ENCODE measurements at places on chromosomes 11 and 22.

GRCh38 chr11:1853376-1854131 is 670 bp downstream of the LSP1 start:
- DNase-seq, result peak; percentile 65

DNA sequence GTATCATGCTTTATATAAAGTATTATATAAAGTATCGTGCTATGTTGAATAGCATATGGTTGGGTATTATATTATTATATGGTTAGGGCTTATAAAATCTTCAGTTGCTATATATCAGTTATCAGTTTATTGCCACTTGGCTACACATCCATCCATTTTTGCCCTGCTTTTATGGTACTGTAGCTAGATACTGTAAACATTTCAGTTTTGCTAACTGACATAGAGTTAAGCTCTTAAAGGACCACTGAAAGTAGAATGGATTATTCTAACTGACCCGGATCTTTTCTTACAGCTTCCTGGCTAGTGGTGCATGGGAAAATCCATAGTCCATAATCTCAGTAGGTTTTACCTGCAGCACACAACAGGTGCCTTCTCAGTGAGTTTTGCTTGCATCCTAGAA is 405.3 kb upstream of the LUZP2 start:
- no peak for DNase-seq

DNA sequence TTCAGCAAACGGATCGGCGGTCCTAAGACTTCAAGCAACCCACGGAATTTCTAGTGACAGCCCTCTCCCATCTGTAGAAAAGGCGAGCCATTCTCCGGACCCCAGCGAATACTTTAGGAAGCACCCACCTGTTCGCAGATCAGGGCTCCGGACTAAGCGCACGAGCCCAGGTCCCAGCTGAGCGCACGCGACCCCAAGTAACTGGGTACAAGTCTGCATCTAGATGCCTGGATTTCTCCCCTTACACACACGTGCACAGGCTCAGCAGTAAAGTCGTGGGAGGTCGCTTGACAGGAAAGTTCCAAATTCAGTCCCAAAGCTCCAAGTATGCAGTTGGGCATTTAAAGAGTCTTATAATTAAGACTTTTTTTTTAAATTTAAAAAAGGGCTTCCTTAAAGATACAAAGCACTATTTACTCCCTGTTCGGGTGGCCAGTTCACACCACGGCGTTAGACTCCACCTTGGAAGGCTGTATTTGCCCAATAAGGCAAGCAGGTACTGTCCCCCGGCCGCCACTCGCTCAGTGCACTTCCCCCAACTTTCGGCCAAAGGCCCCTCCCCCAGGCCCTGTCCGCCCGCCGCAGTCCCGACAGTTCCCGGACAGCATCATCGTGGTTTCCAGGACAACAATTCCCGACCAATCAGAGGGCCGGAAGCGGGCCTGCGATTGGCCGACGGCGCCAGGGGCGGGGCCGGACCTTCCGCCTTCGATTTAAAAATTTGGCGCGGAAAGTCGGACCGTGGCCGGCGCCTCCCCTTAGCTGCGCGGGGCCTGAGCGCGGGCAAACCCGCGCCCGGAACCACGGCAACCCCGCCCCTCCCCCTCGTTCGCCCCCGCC is at the start of gene E2F8:
TSS of gene E2F8 (minus strand) at position 526 of the 840 bp plus-strand sequence. CDS start 824 bp downstream, outside the sequence.
- DNase-seq, result peak; percentile 88

- DNase-seq, result no peak
Observed at GRCh38 chr22:39705386-39705785, 134.8 kb downstream of the CACNA1I start.

DNA sequence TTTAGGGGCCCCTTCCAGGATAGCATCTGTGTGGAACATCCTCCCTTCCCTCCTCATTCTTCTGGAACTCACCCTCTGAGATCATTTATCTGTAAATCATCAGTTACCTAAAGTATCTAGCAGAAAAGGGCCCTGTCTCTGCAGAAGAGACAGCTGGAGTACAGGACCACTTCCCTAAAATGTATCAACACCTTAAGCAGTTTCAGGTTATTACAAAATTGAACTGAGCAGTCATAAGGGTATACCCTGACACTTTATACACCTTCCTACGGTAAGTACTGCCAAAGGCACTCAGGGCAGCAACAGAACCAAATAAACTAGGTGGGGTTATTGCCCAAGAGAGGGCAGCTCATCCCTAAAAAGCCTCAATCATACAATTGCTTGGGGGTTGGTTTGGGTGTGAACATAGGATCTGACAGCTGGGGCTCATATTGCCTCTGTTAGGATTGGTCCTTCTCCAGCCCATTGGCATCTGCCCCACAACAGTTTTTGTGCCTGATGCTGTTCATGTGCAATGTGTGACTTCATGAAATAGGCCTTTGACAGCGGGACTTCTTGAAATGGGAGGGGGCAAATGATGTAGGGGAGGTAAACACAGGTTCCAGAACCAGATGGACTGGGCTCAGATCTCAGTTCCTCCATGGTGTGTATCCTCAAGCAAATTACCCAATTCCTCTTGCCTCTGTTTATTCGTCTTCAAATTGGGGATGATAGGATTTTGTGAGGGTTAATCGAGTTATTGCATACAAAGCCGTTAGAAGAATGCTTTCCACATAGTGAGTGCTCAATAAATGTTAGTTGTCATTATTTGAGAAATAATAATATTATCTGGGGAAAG is 2.9 kb downstream of the POU2AF3 start:
- no peak for DNase-seq

DNA sequence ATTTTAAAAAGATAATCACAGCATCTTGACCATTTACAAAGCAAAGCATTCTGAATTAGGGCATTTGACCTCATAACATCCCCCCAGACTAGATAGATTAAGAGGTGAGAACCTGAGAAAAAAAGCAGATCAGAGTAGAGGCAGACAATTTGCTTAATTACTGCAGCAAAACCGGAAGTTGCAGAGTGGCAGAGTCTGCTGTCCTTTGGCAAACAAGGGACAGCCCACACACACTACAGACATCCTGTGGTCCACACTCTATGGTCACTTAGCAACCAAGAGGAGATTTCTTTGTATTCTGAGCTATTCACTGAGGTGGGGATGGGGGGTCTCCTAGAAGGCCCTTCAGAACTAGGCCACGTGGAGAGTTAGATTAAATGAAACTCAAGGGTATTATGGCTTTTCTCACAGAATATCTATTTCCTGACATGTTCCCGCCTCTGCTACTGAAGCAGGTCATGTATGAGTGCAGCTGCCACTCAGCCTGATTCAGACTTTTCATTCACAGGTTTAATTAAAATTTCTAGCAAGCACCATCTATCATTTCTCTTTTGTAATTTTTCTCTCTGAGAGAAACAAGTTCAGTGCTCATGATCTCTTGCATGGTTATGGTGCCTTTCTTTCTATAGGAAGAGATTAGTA is 48.5 kb downstream of the SVIP start:
- DNase-seq, result no peak

DNA sequence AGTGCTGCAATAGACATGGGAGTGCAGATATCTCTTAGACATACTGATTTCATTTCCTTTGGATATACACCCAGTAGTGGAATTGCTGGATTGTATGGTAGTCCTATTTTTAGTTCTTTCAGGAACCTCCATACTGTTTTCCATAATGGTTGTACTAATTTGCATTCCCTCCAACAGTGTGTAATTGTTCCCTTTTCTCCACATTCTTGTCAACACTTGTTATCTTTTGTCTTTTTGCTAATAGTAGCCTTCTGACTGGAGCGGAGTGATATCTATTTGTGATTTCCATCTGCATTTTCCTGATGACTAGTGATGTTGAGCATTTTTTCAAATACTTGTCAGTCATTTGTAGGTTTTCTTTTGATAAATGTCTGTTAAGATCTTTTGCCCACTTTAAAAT is 128.9 kb downstream of the CTNND1 start:
- DNase-seq, result no peak

DNA sequence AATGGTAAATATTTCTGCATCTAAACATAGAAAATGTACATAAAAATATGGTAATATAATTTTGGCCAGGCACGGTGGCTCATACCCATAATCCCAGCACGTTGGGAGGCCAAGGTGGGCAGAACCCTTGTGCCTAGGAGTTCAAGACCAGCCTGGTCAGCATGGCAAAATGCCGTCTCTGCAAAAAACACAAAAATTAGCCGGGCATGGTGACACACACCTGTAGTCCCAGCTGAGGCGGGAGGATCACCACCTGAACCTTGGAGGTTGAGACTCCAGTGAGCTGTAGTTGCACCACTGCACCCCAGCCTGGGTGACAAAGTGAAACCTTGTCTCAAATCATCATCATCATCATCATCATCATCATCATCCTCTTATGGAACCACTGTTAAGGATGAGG is 230.6 kb upstream of the NCAM1 start:
- DNase-seq, result no peak

GRCh38 chr11:118441770-118442275 is 5.5 kb downstream of the KMT2A start:
- DNase-seq, result no peak

DNA sequence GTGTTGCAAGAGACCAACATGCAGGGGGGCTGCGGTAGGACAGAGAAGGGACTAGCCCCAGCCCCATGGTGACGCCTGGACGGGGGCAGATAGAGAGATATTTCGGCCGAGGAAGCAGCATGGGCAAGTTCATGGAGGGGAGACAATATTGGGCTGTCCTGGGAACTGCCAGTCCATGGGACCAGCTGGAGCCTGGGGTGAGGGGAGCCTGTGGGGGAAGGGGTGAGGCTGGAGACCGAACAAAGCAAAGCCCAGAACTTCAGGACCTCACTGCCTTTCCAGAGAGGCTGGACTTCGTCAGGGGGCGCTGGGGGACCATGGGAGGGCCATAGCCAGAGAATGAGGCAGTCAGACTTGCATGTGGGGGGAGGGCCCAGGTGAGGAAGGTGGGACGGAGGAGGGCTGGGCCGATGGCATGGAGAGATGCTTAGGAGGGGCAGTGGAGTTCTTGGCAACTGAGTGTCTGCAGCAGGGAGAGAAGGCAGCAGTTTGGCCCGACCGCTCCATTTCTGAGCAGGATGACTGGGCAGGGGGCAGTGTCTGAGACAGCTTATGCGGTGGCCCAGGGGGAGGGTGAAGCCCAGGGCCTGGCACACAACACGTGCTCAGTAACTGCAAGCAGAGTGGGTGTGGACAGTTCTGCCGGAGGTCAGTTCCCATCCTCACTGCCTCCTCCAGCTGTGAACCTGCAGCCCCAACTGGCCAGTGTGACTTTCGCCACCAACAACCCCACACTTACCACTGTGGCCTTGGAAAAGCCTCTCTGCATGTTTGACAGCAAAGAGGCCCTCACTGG is 712 bp downstream of the UPK3A start:
- no peak for DNase-seq

DNA sequence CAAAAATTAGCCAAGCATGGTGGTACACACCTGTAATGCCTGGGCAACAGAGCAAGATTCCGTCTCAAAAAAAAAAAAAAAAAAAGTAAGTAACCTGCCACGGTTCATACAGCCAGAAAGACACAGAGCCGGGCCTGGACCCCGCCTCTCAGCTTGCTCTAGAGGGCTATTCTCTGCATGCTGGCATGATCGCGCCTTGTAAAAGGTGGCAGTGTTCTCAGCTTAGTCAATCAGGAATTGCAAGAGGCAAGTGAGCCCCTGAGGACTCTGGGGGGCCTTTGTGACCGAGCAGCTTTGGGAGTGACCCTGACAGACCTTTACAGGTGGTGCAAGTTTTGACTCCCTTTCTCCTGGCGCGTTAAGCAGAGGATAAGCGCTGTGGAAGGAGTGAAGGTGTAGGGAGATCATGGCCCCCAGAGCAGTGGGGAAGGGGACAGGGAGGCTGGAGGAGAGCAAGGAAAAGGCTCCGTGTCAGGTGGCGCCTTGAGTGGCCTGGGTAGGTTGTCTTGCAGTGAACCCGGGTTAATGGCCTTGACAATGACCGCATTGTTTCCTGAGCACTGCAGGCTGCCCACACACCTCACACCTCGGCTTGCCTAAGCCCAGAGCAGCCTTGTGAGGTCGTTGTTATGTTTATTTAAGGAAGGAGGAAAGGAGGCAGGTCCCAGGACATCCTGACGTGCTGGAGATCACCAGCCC is 48.9 kb downstream of the CDPF1 start:
- DNase-seq, result no peak

DNA sequence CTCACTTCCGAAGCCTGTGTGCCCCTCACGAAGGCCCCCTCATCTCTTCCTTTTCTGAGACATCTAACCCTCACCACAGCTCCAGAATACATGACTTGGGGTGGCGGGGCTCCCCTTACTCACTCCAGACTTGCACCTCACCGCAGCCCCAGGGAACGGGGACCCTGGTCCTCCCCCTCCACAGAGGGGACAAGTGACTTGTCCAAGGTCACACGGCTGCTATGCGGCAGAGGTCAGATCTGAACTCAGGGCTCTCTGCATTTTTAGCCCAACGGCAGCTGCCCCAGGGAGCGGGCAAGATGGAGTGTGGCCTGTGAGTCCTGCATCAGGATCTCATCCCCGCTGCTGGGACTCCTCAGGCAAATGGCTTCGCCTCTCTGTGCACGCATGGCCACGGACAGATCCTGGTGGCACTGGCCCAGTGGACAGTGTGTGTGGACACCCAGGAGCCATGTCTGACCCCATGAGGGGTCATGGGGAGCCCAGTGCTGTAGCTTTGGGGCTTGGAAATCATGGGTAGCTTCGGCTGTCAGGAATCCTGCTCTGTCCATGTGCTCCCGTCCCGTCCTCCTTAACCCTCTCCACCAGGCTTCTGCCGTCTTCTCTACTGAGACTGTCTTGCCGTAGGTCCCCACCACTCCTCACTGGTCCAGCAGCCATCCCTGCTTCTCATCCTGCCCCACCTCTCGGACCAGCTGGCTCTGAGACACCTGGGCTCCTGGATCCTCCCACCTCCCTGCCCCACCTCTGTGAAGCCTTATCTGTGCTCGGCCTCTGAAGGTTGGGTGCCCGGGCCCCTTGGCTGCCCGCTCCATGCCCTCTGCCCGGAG is 48.0 kb upstream of the CARS1 start:
- DNase-seq, result no peak

GRCh38 chr11:46520971-46521745 is 72.7 kb downstream of the AMBRA1 start:
- DNase-seq, result no peak

GRCh38 chr22:49966774-49967705 is 6.5 kb downstream of the PIM3 start:
- peak; percentile 47 for DNase-seq

DNA sequence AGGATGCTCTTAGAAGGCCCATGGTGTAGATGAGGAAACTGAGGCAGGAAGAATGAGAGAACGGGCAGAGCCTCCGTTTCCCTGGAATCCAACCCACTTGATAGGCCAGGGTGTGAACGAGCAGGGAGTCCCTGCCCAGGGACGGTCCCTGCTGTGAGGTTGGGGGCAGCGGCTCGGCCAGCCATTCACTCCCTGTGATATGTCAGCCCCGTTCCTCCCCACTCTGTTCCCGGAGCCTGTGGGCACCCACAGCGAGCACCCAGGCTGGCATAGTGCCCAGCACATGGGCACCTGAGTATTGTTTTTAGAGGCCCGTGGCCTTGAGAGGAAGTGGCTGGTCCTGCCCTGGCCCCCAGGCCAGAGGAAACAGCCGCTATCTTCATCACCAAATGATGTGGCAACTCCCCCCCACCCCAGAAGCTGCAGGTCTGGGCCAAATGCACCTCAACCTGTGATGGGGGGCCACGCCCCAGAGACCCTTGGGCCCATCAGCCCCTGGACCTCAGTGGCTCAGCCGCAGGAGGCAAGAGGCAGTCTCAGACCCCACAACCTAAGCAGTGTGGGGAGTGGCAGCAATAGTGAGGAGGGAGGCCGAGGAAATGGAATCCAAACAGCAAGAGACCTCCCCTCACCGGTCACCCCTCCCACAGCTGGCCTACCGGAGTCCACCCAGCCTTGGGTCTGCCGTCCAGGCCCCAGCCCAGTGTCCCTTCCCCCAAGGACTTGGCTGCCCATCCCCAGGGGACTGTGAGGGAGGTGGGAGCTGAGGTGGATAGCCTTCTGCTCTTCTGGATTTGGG is 2.1 kb downstream of the ALDH3B1 start:
- DNase-seq, result no peak

All from activated T-cell treated with anti-CD3 and anti-CD28 coated beads, Interleukin-2, amount 50 U/mL, for 24 hours (primary cell).